Coronary artery (tissue), 2 donors: ENCODE measurements at places on chromosomes 7 and 10.

GRCh38 chr7:48389977-48390376, 218.7 kb downstream of the ABCA13 start:
- no peak for DNase-seq

GRCh38 chr7:44177570-44178131, 11.6 kb downstream of the GCK start:
- peak; percentile 65 for DNase-seq

DNA sequence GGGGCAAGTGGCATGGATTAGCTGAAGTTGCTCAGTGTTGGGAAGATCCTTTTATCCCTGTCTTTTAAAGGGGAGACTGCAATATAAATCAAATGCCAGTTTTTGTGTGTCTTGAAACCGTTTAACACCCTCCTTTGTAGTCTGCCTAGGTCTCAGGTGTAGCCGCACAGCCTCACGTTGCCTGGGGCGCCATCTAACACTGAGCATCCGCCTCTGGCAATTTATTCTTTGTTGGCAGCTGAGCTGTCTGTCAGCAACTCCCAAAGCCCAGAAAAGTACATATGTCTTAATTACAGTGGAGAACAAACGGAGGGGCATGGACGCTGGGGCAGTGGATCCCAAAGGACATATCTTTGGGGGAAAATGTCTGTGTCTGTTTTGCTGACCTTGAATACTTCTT, 254.7 kb downstream of the STK31 start:
- no peak for DNase-seq

- DNase-seq, result peak; percentile 16
Observed at GRCh38 chr10:86066696-86067095, 299.9 kb downstream of the GRID1 start.
